Cardiac ventricle fibroblast (primary cell): ENCODE measurements at places on chromosomes 13 and 19. TPM values are rescaled to one million over a fixed set of nuclear protein-coding genes. Genes with fewer than 3 reads are reported as not detected.

ADGRE2 gene
- total RNA-seq, result 0.24 and 0.31 TPM in 2 replicates

EXOC3L2 gene
- total RNA-seq, result not detected in 2 replicates

KLF5 gene
- total RNA-seq, result 1.2 and 2.1 TPM in 2 replicates

LIM2 gene
- not detected in 2 replicates for total RNA-seq

PSG1 gene
- not detected in 2 replicates for total RNA-seq
